ENCODE measurements at places on chromosomes 7 and 10.

DNA sequence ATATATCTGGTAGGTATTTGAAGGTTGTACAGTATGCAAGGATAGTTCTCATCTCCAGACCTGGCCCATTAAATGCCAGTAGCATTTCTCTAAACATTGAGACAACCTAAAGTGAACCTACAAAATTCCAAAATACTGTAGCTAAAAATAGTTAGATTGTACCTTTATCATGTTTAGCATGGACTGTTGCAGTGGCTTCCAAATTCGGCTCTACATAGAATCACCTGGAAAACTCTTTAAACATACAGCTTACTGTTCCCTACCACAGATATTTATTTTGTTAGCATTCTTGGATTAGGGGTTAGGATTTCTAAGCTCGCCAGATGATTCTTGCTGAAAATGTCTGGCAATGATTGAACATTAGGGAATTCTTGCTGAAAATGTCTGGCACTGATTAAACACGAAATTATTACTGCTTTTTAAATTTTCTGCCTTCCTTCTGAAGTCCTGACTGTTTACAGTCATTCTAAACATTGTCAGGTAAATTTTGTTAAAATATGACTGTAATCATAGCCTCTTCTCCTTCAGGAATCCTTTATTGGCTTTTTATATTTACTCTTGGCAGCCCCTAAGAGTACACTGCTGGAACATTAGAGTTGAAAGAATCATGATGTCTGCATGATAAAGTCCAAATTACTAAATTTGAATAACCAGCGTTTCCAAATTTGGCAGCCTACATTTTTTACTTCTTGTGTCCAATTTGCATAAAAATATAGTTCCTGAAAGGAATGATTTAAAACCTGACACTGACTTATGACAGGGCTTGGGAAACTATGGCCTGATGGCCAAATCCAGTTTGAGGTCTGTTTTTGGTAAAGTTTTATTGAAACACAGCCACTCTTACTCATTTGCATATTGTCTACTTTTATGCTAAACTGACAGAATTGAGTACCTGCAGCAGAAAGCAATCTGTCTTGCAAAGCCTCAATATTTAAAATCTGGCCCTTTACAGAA is 40.3 kb downstream of the SHOC2 start:
- no peak for DNase-seq

GRCh38 chr10:70132098-70133029 is at the start of gene AIFM2:
Gene AIFM2, minus strand, starts transcription at chr10:70132825. Its CDS starts 8,741 bp downstream, at chr10:70124084.
- no peak for DNase-seq

DNA sequence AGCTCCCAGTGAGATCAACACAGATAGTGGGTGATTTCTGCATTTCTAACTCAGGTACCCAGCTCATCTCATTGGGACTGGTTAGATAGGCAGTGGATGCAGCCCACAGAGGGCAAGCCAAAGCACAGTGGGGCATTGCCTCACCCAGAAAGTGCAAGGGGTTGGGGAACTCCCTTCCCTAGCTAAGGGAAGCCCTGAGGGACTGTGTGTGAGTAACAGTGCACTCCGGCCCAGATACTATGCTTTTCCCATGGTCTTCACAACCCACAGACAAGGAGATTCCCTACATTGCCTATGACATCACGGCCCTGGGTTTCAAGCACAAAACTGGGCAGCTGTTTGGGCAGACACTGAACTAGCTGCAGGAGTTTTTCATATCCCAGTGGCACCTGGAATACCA is 62.8 kb downstream of the PPP1R3A start:
- no peak for DNase-seq

GRCh38 chr10:17488848-17489247 is 34.5 kb upstream of the ST8SIA6 start:
- DNase-seq: no peak

GRCh38 chr7:100694098-100694745 is at the start of gene GIGYF1:
Gene GIGYF1, minus strand, starts transcription at chr7:100694250. Its CDS starts 6,012 bp downstream, at chr7:100688238.
- no peak for DNase-seq

DNA sequence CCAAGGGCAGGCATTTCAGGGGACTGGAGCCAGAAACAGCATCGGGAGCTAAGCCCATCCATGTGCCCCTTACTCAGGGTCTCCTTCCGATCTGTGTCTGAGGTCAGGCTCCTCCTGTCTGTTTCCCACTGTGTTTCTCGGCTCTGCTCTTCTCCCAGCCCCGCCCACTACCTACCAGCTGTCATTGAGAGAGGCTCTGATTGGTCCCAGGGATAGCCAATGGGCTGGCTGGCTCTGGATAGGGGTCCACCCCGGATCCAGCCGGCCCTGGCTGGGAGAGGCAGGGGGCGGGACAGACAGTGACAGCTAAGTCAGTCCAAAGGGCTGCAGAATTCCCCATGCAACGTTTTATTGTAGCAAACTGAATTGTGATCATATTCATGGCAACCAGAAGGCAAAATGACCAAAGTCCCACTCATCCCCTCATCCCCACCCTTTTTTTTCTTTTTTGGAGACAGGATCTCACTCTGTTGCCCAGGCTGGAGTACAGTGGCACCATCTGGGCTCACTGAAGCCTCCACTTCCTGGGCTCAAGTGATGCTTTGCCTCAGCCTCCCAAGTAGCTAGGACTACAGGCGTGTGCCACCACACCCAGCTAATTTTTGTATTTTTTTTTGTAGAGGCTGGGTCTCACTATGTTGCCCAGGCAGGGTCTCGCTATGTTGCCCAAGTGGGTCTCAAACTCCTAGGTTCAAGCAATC is 76.3 kb downstream of the CLIP2 start:
- no peak for DNase-seq

GRCh38 chr10:45442662-45443061 is 68.6 kb downstream of the ALOX5 start:
- no peak for DNase-seq

DNA sequence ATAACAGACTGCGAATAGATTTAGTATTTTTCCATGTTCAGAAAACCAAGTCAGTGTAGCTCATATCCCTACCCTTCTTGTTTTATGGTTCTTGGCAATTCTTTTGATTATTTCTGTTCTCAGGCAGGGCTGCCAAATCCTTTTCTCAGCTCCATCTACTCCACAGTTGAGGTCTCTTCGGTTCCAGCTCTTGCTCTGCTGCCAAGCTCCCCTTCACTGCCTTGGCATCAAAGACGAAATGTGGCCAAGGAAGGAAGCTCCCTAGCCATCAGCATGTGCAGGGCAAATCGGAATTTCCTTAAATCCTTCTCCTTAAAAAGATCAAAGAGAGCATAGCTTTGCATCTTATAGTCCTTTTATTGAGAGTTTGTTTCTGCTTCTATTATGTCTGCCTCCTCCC is 116.4 kb upstream of the NOBOX start:
- DNase-seq: no peak

DNA sequence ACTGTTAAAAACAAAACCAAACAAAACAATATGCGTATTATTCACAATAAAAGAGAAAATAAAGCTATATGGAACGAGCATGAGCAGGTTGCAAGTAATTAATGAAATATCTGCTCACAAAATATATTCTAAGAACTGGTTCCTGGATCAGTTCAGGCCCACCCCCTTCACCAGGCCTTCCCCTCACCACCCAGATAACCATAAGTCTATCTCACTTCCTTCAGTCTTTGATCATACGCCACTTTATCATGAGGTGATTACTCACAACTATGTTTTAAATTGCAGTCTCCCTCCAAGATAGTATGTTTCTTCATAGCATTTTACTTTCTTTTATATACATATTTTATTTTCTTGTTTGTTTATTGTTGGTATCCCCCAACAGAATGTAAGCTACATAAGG is 263.1 kb upstream of the HGF start:
- no peak for DNase-seq

GRCh38 chr10:46545861-46546590 is 10.4 kb downstream of the GPRIN2 start:
- DNase-seq: no peak

DNA sequence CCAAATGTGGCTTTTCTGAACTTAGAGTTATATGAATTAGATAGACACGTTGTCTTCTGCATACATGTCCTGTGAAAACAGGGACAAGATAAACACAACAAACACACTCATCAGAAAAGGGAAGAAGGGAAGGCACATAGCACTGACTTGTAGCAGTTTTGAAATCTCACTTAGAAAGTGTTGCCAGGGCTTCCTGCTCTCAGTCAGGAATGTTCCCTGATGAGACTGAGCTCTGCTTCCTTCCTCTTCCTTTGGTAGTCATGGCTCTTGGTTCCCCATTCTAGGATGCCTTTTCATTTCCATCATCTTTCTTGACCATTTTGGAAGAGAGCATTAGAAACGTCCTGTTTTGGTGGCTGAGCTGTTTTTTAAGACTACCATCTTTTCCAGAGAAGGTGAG is 233.8 kb upstream of the LYZL1 start:
- DNase-seq: no peak

DNA sequence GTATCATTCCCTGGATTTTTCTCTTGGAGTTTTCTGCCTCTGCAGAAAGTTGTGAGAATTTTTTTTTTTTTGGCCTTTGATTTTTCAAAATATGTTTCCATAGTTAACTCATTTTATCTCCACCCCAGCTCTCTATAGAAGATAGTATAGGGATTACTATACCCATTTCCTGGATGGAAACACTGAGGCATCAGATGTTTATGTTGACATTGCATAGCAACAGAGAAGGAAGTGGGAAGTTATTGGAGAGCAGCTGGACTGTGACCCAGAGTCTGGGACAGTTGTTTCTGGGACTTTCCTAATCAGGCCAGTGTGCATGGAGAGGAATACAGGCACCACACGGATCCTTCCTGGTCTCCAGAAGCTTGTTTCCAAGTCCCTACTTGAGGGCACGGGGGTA is 158.0 kb downstream of the CDH23 start:
- DNase-seq: no peak

- DNase-seq: no peak
Measured at GRCh38 chr10:21602313-21602712, 68.3 kb downstream of the MLLT10 start.

DNA sequence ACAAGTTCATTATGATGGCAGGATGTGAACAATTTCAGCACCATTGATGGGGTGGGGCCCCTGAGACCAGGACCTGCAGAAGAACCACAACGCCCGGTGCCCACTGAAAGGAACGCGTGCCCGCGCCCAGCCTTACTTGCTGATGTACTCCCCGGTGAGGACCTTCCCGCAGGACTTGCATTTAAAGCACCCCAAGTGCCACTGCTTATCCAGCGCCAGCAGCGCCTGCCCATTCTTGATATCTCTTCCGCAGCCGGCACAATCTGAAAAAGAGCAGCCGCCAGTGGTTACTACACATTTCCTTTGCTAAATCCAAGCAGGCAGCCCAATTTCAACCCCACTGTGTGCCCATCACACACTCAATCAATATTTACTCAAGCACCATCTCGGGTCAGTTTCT is 110.6 kb downstream of the ABLIM1 start:
- DNase-seq: no peak

GRCh38 chr10:9302140-9302746 is 1247.8 kb downstream of the GATA3 start:
- peak; percentile 7 for DNase-seq

GRCh38 chr7:158289761-158290523 is 297.7 kb downstream of the PTPRN2 start:
- DNase-seq: no peak

GRCh38 chr7:7077945-7078344 is 104.4 kb upstream of the C1GALT1 start:
- no peak for DNase-seq

GRCh38 chr7:131173145-131173890 is 154.4 kb upstream of the MKLN1 start:
- DNase-seq: no peak

- DNase-seq: no peak
Measured at GRCh38 chr10:123862421-123863182, 29.0 kb downstream of the CPXM2 start.

GRCh38 chr7:7428806-7429205 is 106.9 kb downstream of the COL28A1 start:
- no peak for DNase-seq

DNA sequence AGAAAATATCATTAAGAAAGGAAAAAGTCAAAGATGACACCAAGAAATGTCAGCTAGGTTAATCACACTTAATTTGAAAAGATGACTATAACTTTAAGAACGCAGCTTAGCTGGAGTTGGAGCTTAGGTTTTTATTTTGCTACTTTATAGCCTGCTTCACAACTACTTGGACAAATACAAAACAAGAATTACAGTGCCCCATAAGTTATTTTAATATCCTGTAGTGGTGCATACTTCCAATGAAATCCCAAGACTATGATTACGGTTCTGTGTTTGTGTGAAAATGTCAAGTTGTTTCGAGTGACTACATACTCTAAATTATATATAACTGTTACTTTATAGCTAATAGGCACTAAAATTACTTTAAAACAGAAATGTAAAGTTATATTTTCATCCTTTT is 244.6 kb upstream of the MGMT start:
- no peak for DNase-seq

GRCh38 chr7:34341326-34341725 is 316.7 kb upstream of the NPSR1 start:
- no peak for DNase-seq

- DNase-seq: no peak
Measured at GRCh38 chr10:2011106-2011716, 273.9 kb upstream of the ADARB2 start.

GRCh38 chr10:128220021-128220420 is 93.8 kb upstream of the MKI67 start:
- DNase-seq: no peak

DNA sequence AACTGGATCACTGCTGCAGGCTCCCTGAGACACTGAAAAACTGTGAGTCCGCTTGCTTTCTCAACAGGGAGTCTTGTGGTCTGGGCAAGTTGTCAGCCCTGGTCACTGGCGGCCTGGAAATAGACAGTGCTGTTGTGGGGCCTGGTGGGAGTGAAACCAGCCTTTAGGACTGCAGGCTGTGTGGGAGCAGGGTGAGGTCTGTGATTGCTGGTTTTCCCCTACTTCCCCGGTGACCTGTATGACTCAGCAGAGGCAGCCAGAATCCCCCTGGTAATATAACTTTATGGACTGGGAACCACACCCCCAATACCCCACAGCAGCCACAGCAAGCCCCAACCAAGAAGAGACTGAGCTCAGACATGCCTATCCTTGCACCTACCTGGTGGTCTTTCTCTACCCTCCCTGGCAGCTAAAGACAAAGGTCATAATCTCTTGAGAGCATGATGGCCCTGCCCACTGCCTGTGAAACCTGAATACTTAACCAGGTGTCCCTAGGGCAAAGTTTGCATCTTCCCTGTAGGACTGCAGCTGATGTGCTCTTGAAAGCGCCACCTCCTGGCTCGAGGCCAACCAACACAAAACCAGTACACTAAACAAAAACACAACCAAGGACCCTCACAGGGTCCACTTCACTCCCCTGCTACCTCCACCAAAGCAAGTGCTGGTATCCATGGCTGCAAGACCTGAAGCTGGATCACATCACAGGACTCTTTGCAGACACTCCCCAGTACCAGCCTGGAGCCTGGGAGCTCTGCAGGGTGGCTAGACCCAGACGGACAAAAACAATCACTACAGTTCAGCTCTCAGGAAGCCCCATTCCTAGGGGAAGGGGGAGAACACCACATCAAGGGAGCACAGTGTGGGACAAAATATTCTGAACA is 7.2 kb upstream of the ADAM22 start:
- peak; percentile 87 for DNase-seq

GRCh38 chr10:74334221-74334620 is 183.2 kb downstream of the ADK start:
- DNase-seq: no peak

GRCh38 chr10:46550076-46550790 is 6.2 kb downstream of the GPRIN2 start:
- no peak for DNase-seq
